ENCODE measurements at places on chromosomes 2 and 18. TPM values are rescaled to one million over a fixed set of nuclear protein-coding genes. Genes with fewer than 3 reads are reported as not detected.

The SPATA3 gene
- not detected for total RNA-seq

The WDR75 gene
- total RNA-seq: 54.6 TPM

The IL36G gene
- 41.4 TPM for total RNA-seq

The NYAP2 gene
- under 0.01 TPM for total RNA-seq

The NMUR1 gene
- total RNA-seq: not detected

The CNTNAP5 gene
- not detected for total RNA-seq

The HNMT gene
- total RNA-seq: 3.4 TPM

The IL36RN gene
- total RNA-seq: 8.4 TPM

The NPHP1 gene
- 3.4 TPM for total RNA-seq

The PAX8 gene
- total RNA-seq: 24.3 TPM

The RASGRP3 gene
- total RNA-seq: 2.4 TPM

The DCC gene
- total RNA-seq: under 0.01 TPM

The ZRANB3 gene
- 8.3 TPM for total RNA-seq

The RAB6C gene
- total RNA-seq: not detected

The GKN1 gene
- total RNA-seq: not detected

The LOXHD1 gene
- total RNA-seq: not detected

The CD28 gene
- total RNA-seq: not detected

The RAB27B gene
- 33.5 TPM for total RNA-seq

The OR6B2 gene
- total RNA-seq: not detected

The EFR3B gene
- total RNA-seq: not detected

The SERPINB4 gene
- total RNA-seq: 10.8 TPM

The CCBE1 gene
- total RNA-seq: 1.9 TPM

The APCDD1 gene
- total RNA-seq: not detected

The GAL3ST2 gene
- not detected for total RNA-seq

The CCDC85A gene
- not detected for total RNA-seq

The UGT1A5 gene
- total RNA-seq: 0.24 TPM

The RNU2-63P gene
- not detected for total RNA-seq
